ENCODE measurements at places on chromosomes 13 and 19. TPM values are rescaled to one million over a fixed set of nuclear protein-coding genes. Genes with fewer than 3 reads are reported as not detected.

GJA3 gene
- total RNA-seq: 0.51 TPM

PSG11 gene
- not detected for total RNA-seq

EFNB2 gene
- 54.9 TPM for total RNA-seq

PSG5 gene
- 0.33 TPM for total RNA-seq

ELOF1 gene
- 52.6 TPM for total RNA-seq

CSNK1G2 gene
- total RNA-seq: 94.3 TPM

PNMA8A gene
- total RNA-seq: 14.1 TPM

POP4 gene
- total RNA-seq: 76.9 TPM

AZU1 gene
- total RNA-seq: not detected

BORA gene
- total RNA-seq: 2.2 TPM

ZNF99 gene
- not detected for total RNA-seq

CALR gene
- 1,118 TPM for total RNA-seq

NXNL1 gene
- not detected for total RNA-seq

LRP3 gene
- total RNA-seq: 31.9 TPM

FARP1 gene
- total RNA-seq: 103 TPM

ZNF345 gene
- total RNA-seq: 1.1 TPM

All from mesangial cell (primary cell).